Adrenal gland (tissue), 19 donors: ENCODE measurements at places on chromosomes 11 and 22. TPM values are rescaled to one million over a fixed set of nuclear protein-coding genes. Genes with fewer than 3 reads are reported as not detected.
A peak's percentile ranks its signal among the peaks of the same experiment; 100 is the strongest.

The INS gene
- not detected for total RNA-seq

The OR51B5 gene
- not detected for total RNA-seq

The OR52E8 gene
- not detected for total RNA-seq

The PHOX2A gene
- total RNA-seq: 17.0 TPM

The DDX25 gene
- total RNA-seq: 0.18 TPM

The TMEM225 gene
- not detected for total RNA-seq

The RHOD gene
- total RNA-seq: 9.2 TPM

The ZFTA gene
- 11.3 TPM for total RNA-seq

The DEFB108B gene
- not detected for total RNA-seq

DNA sequence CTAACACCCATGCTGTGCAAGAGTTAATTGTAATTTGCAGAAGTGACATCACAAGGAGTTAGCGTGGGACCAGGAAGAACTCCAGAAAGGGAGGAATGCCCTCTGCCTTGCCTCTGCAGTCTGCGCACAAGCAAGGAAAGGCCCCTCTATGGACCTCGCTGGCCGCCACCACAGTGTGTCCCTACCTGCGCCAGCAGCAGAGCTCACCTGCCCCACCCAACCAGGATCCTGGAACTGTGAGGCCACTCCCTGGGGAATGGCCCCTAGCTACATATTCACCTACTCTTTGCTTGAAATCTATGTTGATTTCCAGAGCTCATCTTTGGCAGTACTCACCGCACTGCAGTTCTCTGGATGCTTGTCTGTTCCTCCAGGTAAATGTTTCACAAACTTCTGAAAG lies 72.0 kb upstream of the MTNR1B start:
- H3K36me3 ChIP-seq: no peaks in the 10 kb centered on the region
- no peak overlapping the region for H3K4me3 ChIP-seq
- H3K27me3 ChIP-seq: no peaks in the 10 kb centered on the region
- DNase-seq: no peak

GRCh38 chr11:129313541-129314297 lies 61.9 kb upstream of the BARX2 start:
- no peak overlapping the region for H3K27ac ChIP-seq
- no peak for DNase-seq
- H3K4me3 ChIP-seq: no peak overlapping the region
- no peaks in the 10 kb centered on the region for H3K36me3 ChIP-seq
- no peaks in the 10 kb centered on the region for H3K27me3 ChIP-seq
- no peaks in the 10 kb centered on the region for H3K4me1 ChIP-seq

GRCh38 chr11:62353841-62354240 lies 16.6 kb downstream of the ASRGL1 start:
- no peaks in the 10 kb centered on the region for H3K27me3 ChIP-seq
- no peaks in the 10 kb centered on the region for H3K4me1 ChIP-seq
- no peaks in the 10 kb centered on the region for H3K36me3 ChIP-seq
- no peak overlapping the region for H3K27ac ChIP-seq
- H3K4me3 ChIP-seq: no peak overlapping the region
- no peak for DNase-seq

GRCh38 chr11:86678823-86679222 lies 6.4 kb upstream of the ME3 start:
- H3K4me1 ChIP-seq: peaks cover 11% of the 10 kb centered on the region
- no peaks in the 10 kb centered on the region for H3K36me3 ChIP-seq
- no peaks in the 10 kb centered on the region for H3K27me3 ChIP-seq
- no peak overlapping the region for H3K27ac ChIP-seq

GRCh38 chr11:2987881-2988861 lies 4.0 kb downstream of the NAP1L4 start:
- H3K27ac ChIP-seq: no peak overlapping the region
- no peaks in the 10 kb centered on the region for H3K27me3 ChIP-seq
- H3K4me3 ChIP-seq: no peak overlapping the region
- H3K4me1 ChIP-seq: peaks cover 16% of the 10 kb centered on the region
- no peaks in the 10 kb centered on the region for H3K36me3 ChIP-seq
- peak; percentile 49 for DNase-seq

- H3K4me1 ChIP-seq: peaks cover 26% of the 10 kb centered on the region
- DNase-seq: no peak
- H3K27ac ChIP-seq: no peak overlapping the region
- H3K36me3 ChIP-seq: no peaks in the 10 kb centered on the region
- H3K27me3 ChIP-seq: no peaks in the 10 kb centered on the region
These were observed 122.7 kb downstream of the RBFOX2 start for GRCh38 chr22:35905894-35906293.

DNA sequence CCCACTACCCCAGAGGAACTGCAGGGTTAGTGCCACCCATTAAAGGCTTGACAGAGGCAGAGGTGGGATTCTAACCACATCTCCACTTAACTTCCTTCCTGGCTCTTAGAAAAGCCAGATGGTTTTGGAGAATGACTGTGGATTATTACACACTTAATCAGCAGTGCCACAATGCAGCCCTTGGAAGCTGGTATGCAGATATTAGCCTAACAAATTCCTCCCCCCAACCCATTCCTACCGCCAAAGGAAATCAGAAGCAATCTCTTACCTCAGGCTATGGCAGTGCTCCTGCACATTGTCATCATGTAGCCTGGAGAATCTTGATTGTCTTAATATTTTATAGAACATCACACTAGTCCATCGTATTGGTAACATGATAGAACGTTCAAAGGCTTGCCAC lies 23.2 kb upstream of the NRGN start:
- no peak overlapping the region for H3K4me3 ChIP-seq
- no peaks in the 10 kb centered on the region for H3K36me3 ChIP-seq
- H3K27ac ChIP-seq: no peak overlapping the region
- peaks cover 12% of the 10 kb centered on the region for H3K4me1 ChIP-seq

GRCh38 chr22:37484480-37485394 lies 1.4 kb downstream of the MFNG start:
- peak overlapping the region; percentile 52 for H3K27ac ChIP-seq
- no peaks in the 10 kb centered on the region for H3K36me3 ChIP-seq
- no peaks in the 10 kb centered on the region for H3K27me3 ChIP-seq

DNA sequence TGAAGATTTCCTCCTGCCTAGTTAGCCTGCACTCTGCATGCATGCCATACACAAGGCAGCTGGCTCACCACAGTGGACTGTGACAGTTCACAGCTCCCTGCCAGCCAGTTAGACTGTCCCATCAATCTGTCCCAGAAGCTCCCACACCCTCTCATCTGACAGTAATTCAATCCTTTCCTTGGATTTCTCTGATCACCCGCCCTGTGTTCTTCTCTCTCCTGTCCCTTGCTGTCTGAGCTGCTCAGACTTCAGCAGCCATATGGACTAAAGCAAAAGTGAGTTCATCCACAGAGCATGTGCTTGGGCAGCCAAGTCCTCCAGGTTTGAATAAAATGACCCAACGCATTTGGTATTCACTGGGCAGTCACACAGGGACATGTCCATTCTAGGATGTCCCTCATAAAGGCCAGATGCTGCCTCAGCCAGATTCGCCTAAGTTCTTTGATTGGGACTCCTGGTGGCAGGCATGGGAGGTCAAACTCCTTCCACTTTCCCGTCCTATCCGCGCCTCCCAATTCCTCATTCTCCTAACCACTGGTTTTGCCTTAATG lies 54.5 kb upstream of the ZBTB44 start:
- no peak overlapping the region for H3K27ac ChIP-seq
- no peak for DNase-seq
- no peaks in the 10 kb centered on the region for H3K36me3 ChIP-seq
- H3K4me3 ChIP-seq: no peak overlapping the region
- no peaks in the 10 kb centered on the region for H3K4me1 ChIP-seq

DNA sequence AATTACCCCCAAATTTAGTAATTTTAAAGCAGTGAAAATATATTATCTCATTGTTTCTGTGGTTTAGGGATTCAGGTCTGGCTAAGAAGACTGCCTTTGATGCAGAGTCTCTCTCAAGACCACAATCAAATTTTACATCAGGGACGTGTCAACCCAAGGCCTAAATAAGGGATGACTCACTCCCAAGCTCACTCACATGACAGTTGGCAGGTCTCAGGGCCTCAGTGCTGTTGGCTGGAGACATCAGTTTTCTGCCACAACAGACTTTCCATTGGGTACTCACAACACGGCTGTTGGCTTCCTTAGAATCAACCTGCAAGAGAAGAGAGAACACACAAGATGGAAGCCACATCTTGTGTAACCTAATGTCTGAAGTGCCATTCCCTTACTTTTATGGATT lies 377.3 kb downstream of the FAM181B start:
- H3K4me1 ChIP-seq: no peaks in the 10 kb centered on the region
- H3K36me3 ChIP-seq: no peaks in the 10 kb centered on the region
- peak; percentile 41 for DNase-seq
- no peak overlapping the region for H3K4me3 ChIP-seq

DNA sequence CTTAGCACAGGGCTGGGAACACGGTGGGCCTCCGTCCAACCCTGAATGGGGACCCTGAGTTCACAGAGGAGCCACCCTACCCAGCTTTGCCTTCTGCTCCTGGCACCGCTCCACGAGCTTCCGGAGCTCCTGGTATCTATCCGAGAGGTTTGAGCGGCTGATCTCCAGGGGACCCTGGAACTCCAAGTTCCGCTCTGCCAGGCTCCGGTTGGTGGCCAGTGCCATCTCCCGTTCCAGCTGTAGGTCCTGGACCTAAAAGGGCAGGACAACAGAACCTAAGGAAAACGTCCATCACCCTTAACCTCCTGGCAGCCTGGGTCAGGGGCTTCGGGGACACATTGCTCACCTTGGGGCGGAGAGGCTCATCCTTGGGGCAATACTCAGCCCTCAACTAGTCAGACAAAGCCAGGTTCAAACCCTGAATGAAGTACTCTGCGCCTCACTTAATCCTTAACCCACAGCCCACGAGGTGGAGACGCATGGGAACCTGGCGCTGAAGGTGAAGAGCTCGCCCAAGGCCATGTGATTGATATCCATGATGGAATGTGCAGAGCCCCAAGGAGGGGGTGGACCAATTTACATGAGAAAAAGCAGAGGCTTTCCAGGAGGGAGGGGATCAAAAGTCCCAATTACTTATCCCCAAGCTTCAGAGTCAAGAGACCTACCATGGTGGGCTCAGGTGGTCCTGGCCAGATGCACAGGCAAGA lies 27.1 kb downstream of the VPS37C start:
- H3K36me3 ChIP-seq: no peaks in the 10 kb centered on the region
- no peaks in the 10 kb centered on the region for H3K27me3 ChIP-seq
- peaks cover 7% of the 10 kb centered on the region for H3K4me1 ChIP-seq
- no peak overlapping the region for H3K27ac ChIP-seq

GRCh38 chr22:17769716-17770082 lies 4.6 kb downstream of the BID start:
- no peak overlapping the region for H3K27ac ChIP-seq
- H3K4me1 ChIP-seq: no peaks in the 10 kb centered on the region
- H3K36me3 ChIP-seq: no peaks in the 10 kb centered on the region
- no peaks in the 10 kb centered on the region for H3K27me3 ChIP-seq

DNA sequence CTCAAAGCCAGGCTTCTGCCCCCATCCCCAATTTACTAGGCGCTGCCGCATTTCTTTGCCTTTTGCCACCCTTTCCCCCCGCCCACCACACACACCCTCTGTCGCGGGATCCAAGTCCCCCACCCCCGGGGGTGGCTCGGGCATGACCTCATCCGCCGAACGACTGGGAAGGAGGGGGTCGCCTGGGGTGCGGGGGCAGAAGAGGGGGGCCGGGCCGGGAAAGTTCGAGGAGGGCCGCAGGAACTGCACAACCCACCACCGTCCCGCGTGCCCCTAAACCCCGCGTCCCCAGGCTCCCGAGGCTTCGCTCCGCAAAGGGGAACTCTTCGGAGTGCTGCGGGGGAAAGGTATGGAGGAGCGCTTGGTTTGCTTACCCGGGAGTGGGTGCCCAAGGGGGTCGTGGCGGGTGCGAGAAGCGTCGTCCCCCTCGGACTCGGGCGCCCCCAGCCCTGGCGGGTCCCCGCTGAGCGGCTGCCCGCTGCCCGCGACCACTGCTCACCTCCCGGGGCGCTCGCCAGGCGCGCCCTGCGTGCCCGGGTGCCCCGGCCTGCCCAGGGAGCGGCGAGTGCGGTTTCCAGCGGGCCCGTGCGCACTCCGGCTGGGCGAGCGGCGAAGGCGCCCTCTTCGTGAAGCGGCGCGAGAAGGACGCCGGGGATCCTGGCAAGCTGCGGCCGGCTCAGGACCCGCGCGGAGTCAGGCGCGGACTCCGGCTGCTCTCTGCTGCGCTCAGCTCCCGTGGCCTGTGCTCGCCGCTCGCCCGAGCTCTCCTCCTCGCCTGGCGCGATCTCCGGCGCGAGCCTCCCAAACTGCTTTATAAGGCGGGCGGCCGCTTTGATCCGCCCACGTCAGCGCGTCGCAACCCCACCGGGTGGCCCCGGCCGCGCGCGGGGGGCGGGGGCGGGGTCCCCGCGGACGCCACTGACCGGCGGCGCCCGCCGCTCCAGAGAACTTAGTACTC lies 4.0 kb upstream of the WNT11 start:
- peaks cover 27% of the 10 kb centered on the region for H3K4me1 ChIP-seq
- no peaks in the 10 kb centered on the region for H3K36me3 ChIP-seq
- H3K27me3 ChIP-seq: no peaks in the 10 kb centered on the region
- no peak overlapping the region for H3K4me3 ChIP-seq
- H3K27ac ChIP-seq: peak overlapping the region; percentile 53
- DNase-seq: peak; percentile 81

GRCh38 chr22:23606204-23607131 lies 25.7 kb downstream of the DRICH1 start:
- H3K36me3 ChIP-seq: no peaks in the 10 kb centered on the region
- no peak overlapping the region for H3K4me3 ChIP-seq
- DNase-seq: no peak
- H3K27me3 ChIP-seq: no peaks in the 10 kb centered on the region

DNA sequence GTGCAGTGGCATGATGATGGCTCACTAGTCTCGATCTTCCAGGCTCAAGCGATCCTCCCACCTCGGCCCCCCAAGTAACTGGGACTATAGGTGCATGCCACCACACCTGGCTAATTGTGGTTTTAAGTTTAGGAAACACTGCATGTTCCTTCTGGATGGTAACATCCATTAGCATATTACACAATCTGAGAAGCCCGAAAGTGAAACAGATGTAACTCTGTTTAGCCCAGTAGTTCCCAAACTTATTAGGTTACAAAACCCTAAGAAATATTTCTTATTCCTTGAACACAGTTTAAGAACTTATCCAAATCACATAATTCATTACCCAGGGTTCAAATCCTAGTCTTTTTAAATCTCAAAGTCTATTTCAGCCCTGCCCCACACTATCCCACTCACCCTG lies 28.3 kb downstream of the POLDIP3 start:
- no peaks in the 10 kb centered on the region for H3K27me3 ChIP-seq
- DNase-seq: no peak
- H3K4me1 ChIP-seq: peaks cover 6% of the 10 kb centered on the region

DNA sequence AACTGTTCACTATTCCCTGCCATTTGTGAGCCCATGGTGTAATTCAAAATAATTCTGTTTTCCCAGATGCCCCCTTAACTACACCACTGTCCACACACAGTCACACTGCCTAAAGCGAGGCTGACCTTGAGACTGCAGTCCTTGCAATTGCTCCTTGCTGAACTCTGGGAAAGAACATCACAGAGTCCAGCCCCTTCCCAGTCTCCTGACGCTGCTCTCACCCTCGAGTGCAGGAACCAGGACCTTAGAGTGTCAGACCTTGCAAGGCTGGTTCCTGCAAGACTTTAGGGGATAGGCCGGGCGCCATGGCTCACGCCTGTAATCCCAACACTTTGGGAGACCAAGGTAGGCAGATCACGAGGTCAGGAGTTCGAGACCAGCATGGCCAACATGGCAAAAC lies 33.6 kb downstream of the AHNAK start:
- no peak overlapping the region for H3K27ac ChIP-seq
- DNase-seq: no peak
- no peaks in the 10 kb centered on the region for H3K4me1 ChIP-seq
- H3K36me3 ChIP-seq: no peaks in the 10 kb centered on the region
- H3K27me3 ChIP-seq: no peaks in the 10 kb centered on the region
- H3K4me3 ChIP-seq: no peak overlapping the region

GRCh38 chr22:39123751-39124581 lies 26.9 kb downstream of the APOBEC3H start:
- H3K4me3 ChIP-seq: no peak overlapping the region
- H3K36me3 ChIP-seq: no peaks in the 10 kb centered on the region
- H3K27ac ChIP-seq: no peak overlapping the region

GRCh38 chr22:45029501-45029900 lies 19.7 kb upstream of the PHF21B start:
- no peaks in the 10 kb centered on the region for H3K27me3 ChIP-seq
- H3K4me3 ChIP-seq: no peak overlapping the region
